ENCODE measurements at places on chromosomes 3 and 15.

- DNase-seq, result no peak
Measured at GRCh38 chr3:168457954-168458539, 362.3 kb upstream of the GOLIM4 start.

DNA sequence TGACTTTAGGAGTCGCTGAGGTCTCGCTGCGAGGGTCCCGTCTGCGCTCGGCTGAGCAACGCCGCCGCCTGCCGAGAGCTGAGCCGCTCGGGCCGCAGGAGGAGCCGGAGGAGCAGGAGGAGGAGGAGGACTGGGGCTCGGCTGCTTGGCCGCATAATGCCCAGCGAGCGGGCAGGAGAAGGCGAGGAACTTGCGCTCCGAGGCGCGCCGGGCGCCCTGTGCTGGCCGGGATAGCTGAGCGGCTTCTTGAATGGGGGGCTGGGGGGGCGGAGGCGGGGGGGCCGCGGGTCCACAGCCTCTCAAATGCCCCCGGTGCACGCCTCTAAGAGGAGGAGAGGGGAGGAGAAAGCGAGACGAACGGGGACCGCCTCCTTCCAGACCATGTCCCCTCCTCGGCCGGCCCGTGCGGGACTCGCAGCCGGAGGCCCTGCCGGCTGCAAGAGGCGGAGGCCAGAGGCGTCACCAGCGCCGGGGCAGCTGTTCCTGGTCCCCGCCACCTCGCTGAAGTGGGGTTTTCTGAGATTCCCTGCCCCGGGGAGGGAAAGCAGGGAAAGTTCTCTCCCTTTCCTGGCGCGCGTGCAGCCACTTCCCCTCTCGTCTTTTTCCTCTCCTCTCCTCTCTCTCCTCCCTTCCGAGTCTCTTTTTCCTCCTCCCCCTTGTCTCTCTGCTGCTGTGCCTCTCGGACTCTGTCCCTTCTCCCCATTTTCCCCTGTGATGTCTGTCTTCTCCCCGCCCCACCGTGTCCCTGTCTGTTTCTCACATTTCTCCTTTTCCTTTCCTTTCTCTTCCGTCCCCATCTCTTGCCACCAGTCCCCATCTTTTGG is at the start of gene ADAMTS9:
Gene ADAMTS9, minus strand, starts transcription at position 220 of the 824 bp plus-strand sequence. CDS start 343 bp downstream, outside the sequence.
- DNase-seq, result no peak

DNA sequence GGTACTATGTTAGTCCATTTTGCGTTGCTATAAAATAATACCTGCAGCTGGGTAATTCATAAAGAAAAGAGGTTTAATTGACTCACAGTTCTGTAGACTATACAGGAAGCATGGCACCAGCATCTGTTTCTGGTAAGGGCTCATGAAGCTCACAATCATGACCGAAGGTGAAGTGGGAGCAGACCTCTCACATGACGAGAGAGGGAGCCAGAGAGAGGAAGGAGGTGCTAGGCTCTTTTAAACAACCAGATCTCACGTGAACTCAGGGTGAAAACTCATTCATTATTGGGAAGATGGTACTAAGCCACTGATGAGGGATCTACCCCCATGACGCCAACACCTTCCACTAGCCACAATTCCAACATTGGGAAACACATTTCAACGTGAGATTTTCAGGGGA is 301.7 kb upstream of the MDFIC2 start:
- no peak for DNase-seq

GRCh38 chr15:98003518-98003917 is 43.0 kb downstream of the ARRDC4 start:
- no peak for DNase-seq

GRCh38 chr15:93040288-93041158 is 48.5 kb downstream of the RGMA start:
- DNase-seq, result no peak

GRCh38 chr15:70342554-70343548 is 245.1 kb upstream of the TLE3 start:
- DNase-seq, result no peak

GRCh38 chr3:177693616-177694264 is 496.5 kb upstream of the TBL1XR1 start:
- no peak for DNase-seq

DNA sequence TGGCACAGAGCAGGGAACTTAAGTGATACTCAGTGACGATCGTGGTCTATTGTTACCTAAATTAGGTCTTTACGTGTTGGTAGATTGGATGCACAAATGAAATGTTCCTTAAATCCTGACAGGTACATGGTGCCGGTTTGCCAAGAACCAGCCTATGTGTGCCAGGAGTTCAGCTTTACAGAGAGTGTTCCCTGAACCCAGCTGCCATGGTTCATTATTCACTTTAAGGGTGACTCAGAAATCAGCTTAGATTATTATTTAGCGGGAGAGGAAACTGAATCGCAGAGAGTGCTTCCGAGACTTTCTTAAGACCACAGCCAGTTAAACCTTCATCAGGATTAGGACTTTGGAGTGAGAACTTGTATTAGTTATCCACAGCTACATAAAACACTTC is 21.5 kb downstream of the FAM43A start:
- no peak for DNase-seq

GRCh38 chr3:147356909-147357900 is 49.1 kb downstream of the ZIC4 start:
- no peak for DNase-seq

Data from stimulated activated CD8-positive, alpha-beta memory T cell treated with anti-CD3 and anti-CD28 coated beads, Interleukin-4, amount 100 ng/mL, for 1 hour (primary cell).